ENCODE measurements at places on chromosomes 2 and 18. TPM values are rescaled to one million over a fixed set of nuclear protein-coding genes. Genes with fewer than 3 reads are reported as not detected.

DNA sequence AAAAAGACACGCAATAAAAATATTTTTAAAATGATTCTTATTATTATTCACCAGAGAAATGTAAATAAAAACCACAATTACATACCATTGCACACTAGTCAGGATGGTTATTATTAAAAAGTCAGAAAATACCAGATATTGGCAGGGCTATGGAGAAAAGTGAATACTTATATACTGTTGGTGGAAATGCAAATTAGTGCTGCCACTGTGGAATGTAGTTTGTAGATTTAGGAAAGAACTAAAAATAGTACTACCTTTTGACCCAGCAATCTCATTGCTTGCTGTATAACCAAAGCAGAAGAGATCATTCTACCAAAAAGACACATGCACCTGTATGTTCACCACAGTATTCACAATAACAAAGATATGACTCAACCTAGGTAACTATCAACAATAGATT lies 1237.3 kb upstream of the FAM98A start:
- DNase-seq, result no peak
- H3K36me3 ChIP-seq, result no peaks in the 10 kb centered on the region
- H3K4me1 ChIP-seq, result no peaks in the 10 kb centered on the region
- no peak overlapping the region for H3K4me3 ChIP-seq

- no peak for DNase-seq
- no peak overlapping the region for H3K27ac ChIP-seq
- H3K4me1 ChIP-seq, result no peaks in the 10 kb centered on the region
- no peak overlapping the region for H3K4me3 ChIP-seq
- H3K36me3 ChIP-seq, result no peaks in the 10 kb centered on the region
- H3K27me3 ChIP-seq, result no peaks in the 10 kb centered on the region
Measured at GRCh38 chr2:128941751-128942150, 623.1 kb upstream of the HS6ST1 start.

The SESTD1 gene
- total RNA-seq, result 92.4 TPM

DNA sequence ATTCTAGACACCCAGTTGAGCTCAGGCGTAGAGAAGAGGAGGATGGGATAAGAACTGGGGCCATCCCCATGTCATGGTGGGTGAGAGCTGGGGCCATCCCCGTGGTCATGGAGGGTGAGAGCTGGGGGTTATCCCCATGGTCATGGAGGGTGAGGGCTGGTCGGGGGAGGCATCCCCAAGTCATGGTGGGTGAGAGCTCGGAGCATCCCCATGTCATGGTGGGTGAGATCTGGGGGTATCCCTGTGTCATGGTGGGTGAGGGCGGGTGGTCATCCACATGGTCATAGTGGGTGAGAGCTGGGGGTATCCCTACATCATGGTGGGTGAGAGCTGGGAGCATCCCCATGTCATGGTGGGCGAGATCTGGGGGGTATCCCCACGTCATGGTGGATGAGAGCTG lies 52.5 kb downstream of the IL1RL2 start:
- no peak overlapping the region for H3K27ac ChIP-seq
- H3K4me3 ChIP-seq, result no peak overlapping the region
- no peak for DNase-seq

DNA sequence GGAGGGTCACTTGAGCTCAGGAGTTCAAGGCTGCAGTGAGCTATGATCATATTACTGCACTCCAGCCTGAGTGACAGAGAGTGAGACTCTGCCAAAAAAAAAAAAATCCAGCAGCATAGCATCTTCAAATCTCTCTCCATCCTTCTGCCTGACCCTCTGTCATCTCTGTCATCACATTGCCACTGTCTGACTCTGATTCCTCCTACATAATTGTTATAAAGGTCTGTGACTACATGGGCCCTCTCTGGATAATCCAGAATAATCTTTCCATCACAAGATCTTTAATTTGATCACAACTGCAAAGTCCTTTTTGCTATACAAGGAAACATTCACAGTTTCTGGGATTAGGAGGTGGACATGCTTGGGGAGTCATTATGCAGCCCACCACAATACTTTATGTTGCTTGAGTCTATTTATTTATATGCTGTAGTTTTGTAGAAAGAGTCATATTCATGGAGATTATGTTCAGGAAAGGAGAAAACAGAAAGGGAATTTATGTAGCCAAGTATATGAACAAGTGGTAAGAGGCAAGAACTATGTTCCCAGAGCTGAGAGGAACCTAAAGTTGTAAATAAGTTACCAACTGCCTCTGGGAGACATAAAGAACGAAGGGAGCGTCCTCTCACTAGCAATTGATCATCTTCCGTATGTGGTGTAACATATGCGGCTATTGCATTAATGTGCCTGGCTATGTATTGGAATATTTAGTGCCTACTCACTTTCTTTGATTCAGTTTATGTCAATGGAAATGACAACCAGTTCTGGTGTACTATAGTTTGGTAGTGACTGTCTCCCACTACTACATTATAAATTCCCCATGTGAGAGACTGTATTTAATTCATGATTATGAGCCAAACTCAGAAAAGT lies 21.5 kb downstream of the RND3 start:
- DNase-seq, result no peak
- H3K4me3 ChIP-seq, result no peak overlapping the region
- H3K27ac ChIP-seq, result no peak overlapping the region
- H3K4me1 ChIP-seq, result no peaks in the 10 kb centered on the region
- H3K27me3 ChIP-seq, result no peaks in the 10 kb centered on the region
- H3K36me3 ChIP-seq, result no peaks in the 10 kb centered on the region

- H3K27me3 ChIP-seq, result peaks cover 3% of the 10 kb centered on the region
- H3K36me3 ChIP-seq, result no peaks in the 10 kb centered on the region
- no peak overlapping the region for H3K4me3 ChIP-seq
- H3K4me1 ChIP-seq, result peaks cover 3% of the 10 kb centered on the region
- H3K27ac ChIP-seq, result peak overlapping the region; percentile 18
Measured at GRCh38 chr2:144548088-144548487, 28.2 kb upstream of the ZEB2 start.

DNA sequence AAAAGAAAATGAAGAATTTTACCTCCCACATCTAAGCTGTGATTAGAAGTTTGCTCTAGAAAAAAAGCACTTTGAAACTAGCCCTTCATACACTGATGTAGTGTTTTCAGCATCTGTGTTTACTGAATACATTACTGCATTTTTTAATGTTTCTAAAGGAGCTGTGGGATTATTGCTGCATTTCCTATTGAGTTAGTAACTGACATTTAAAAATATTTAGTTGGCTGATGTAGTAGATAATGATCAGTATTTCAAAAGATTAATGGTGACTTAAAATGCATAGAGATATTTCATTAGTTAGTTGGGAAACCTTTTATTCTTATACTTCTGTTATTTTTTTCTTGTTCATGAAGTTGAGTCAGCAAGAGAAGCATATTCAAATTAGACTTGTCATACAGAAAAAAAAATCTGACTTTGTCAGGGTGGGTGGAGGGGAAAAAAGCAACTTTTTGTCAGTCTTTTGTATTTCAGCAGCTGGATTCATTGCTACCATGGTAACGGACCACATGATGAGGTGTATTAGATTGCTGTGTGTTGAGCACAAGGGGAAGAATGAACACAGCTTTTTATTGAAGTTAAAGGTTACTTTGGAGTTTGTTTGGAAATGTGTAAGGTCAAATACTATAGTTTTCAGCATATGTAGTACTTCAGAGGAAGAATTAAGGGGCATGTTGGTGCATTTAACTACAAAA lies at the start of gene DTNA:
DTNA (plus strand) TSS at position 549 of the 692 bp plus-strand sequence. CDS start 45,679 bp downstream, outside the sequence.
- no peaks in the 10 kb centered on the region for H3K36me3 ChIP-seq
- H3K4me1 ChIP-seq, result no peaks in the 10 kb centered on the region
- peak within 1 kb of the TSS; percentile 74 for H3K27ac ChIP-seq
- H3K4me3 ChIP-seq, result no peak within 1 kb of the TSS

DNA sequence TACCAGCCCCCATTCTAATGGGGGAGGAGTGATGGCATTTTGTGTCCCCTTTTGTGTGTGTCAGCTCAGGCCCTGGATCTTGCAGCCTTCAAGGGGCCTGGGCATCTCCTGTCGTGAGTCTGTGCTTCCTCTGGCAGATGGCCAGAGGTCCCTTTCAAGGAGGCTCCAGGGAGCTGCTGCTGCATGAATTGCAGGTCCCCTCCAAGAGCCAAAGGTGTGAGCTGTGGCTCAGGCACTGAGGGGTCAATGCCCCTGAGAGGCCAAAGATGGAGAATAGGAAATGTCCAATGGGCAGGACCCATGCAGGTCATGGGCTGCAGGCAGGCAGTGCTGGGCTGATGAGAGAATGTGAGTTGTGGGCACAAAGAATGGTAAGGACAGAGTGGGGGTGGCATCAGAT lies 10.4 kb downstream of the MAB21L4 start:
- peaks cover 13% of the 10 kb centered on the region for H3K4me1 ChIP-seq
- no peak for DNase-seq
- H3K4me3 ChIP-seq, result no peak overlapping the region
- peaks cover 5% of the 10 kb centered on the region for H3K27me3 ChIP-seq

DNA sequence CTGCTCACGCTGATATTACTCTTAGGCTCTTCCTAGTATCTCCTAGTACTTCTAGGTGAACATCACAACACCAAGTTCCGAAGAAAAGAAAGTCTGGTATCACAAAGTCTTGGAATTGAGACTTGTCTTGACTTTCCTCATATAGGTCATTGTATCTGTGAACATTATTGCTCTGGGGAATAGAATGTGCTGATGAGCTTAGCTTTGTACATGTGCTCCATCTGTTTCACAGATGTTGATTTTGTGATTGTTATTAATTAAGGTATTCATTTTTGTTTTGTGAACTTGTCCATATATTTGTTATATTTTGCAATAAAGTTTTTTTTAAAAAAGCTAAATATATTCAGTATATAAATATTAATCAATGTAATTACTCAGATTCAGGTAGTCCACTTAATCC lies 111.7 kb downstream of the BABAM2 start:
- no peaks in the 10 kb centered on the region for H3K36me3 ChIP-seq
- H3K4me3 ChIP-seq, result no peak overlapping the region
- H3K27me3 ChIP-seq, result no peaks in the 10 kb centered on the region
- H3K27ac ChIP-seq, result no peak overlapping the region

DNA sequence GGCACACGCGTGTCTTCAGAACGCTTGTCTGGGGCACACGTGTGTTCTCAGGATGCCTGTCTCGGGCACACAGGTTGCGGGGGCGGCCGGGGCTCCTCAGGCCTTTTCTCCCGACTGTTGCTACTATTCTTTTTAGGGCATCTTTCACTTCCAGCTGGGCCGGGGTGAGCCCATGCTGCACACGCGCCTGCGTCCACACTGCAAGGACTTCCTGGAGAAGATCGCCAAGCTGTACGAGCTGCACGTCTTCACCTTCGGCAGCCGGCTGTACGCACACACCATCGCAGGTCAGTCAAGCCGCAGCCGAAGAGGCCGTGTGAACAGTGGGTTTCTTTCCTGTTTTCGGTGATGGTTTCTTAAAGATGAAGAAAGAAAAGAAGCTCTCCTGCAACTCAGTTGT lies 25.0 kb downstream of the CTDP1 start:
- peaks cover 7% of the 10 kb centered on the region for H3K27me3 ChIP-seq
- no peak overlapping the region for H3K4me3 ChIP-seq
- DNase-seq, result no peak
- no peak overlapping the region for H3K27ac ChIP-seq
- H3K4me1 ChIP-seq, result no peaks in the 10 kb centered on the region

- no peak overlapping the region for H3K4me3 ChIP-seq
- DNase-seq, result no peak
- no peaks in the 10 kb centered on the region for H3K36me3 ChIP-seq
- H3K4me1 ChIP-seq, result peaks cover 33% of the 10 kb centered on the region
- no peak overlapping the region for H3K27ac ChIP-seq
Measured at GRCh38 chr2:219123356-219124135, 37.1 kb downstream of the NHEJ1 start.

The GBX2 gene
- total RNA-seq, result 3.5 TPM

The UGT1A4 gene
- not detected for total RNA-seq

- no peaks in the 10 kb centered on the region for H3K36me3 ChIP-seq
- no peak overlapping the region for H3K27ac ChIP-seq
- no peak for DNase-seq
- no peaks in the 10 kb centered on the region for H3K4me1 ChIP-seq
- H3K27me3 ChIP-seq, result no peaks in the 10 kb centered on the region
Measured at GRCh38 chr2:67446491-67446911, 49.4 kb downstream of the ETAA1 start.

- H3K36me3 ChIP-seq, result no peaks in the 10 kb centered on the region
- no peak for DNase-seq
- H3K27ac ChIP-seq, result no peak overlapping the region
- no peaks in the 10 kb centered on the region for H3K4me1 ChIP-seq
- no peaks in the 10 kb centered on the region for H3K27me3 ChIP-seq
- H3K4me3 ChIP-seq, result no peak overlapping the region
Measured at GRCh38 chr2:82853299-82853698, 1605.8 kb downstream of the SUCLG1 start.

- no peak overlapping the region for H3K27ac ChIP-seq
- H3K27me3 ChIP-seq, result peaks cover 2% of the 10 kb centered on the region
- H3K4me3 ChIP-seq, result no peak overlapping the region
- no peak for DNase-seq
- no peaks in the 10 kb centered on the region for H3K36me3 ChIP-seq
- H3K4me1 ChIP-seq, result no peaks in the 10 kb centered on the region
Measured at GRCh38 chr2:5923957-5924945, 232.1 kb downstream of the SOX11 start.

- H3K27ac ChIP-seq, result no peak overlapping the region
- H3K27me3 ChIP-seq, result peaks cover 12% of the 10 kb centered on the region
- peaks cover 6% of the 10 kb centered on the region for H3K36me3 ChIP-seq
- H3K4me3 ChIP-seq, result no peak overlapping the region
Measured at GRCh38 chr18:37389041-37389440, 176.6 kb downstream of the CELF4 start.

- no peak overlapping the region for H3K4me3 ChIP-seq
- H3K27me3 ChIP-seq, result peaks cover 5% of the 10 kb centered on the region
- H3K36me3 ChIP-seq, result no peaks in the 10 kb centered on the region
- H3K27ac ChIP-seq, result peak overlapping the region; percentile 95
- peaks cover 64% of the 10 kb centered on the region for H3K4me1 ChIP-seq
Measured at GRCh38 chr2:108620656-108621055, 86.4 kb downstream of the LIMS1 start.

The SERPINB11 gene
- total RNA-seq, result not detected

DNA sequence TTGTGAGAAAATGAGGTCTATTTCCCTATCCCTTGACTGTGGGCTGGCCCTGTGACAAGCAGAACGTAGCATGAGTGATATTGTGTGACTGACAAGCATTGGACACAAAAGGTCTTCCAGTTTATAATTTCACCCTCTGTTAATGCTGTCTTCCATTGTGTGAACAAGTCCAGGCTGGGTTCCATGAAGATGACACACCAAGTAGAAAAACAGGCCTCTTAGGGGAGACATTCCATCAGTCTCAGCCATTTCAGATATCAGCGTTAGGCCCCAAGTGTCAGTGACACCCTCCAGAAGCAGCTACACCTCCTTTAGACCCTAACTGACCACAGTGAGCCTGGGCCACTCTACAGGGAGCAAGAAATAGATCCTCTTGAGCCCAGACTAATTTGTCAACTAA lies 511.3 kb downstream of the FBXO15 start:
- DNase-seq, result no peak
- no peak overlapping the region for H3K4me3 ChIP-seq
- no peaks in the 10 kb centered on the region for H3K27me3 ChIP-seq
- no peaks in the 10 kb centered on the region for H3K4me1 ChIP-seq
- no peaks in the 10 kb centered on the region for H3K36me3 ChIP-seq
- H3K27ac ChIP-seq, result no peak overlapping the region

The ALPG gene
- total RNA-seq, result not detected

Measured in endothelial cell (in vitro differentiated cells).